ENCODE measurements at places on chromosomes 4 and X. TPM values are rescaled to one million over a fixed set of nuclear protein-coding genes. Genes with fewer than 3 reads are reported as not detected.

Gene CENPE
- total RNA-seq = 1.6 TPM

Gene ODAPH
- total RNA-seq = not detected

Gene BBS12
- total RNA-seq = 3.3 TPM

Gene ALB
- not detected for total RNA-seq

Gene CXCL3
- total RNA-seq = 0.25 TPM

Gene IL13RA2
- 0.29 TPM for total RNA-seq

Gene DMP1
- not detected for total RNA-seq

Gene MGAT4D
- not detected for total RNA-seq

Gene SLC26A1
- total RNA-seq = 0.15 TPM

Gene SSX1
- not detected for total RNA-seq

Gene TLR1
- 4.4 TPM for total RNA-seq

Gene CFAP47
- total RNA-seq = 0.03 TPM

Gene NEIL3
- total RNA-seq = 2.1 TPM

Gene TENM3
- total RNA-seq = 0.69 TPM

Gene PPEF1
- 0.62 TPM for total RNA-seq

Gene PDE6B
- not detected for total RNA-seq

Gene ERCC6L
- total RNA-seq = not detected

Gene HS6ST2
- 0.17 TPM for total RNA-seq

Gene SNCA
- total RNA-seq = 17.5 TPM

Gene KLHL4
- not detected for total RNA-seq

Gene ABCG2
- 3.6 TPM for total RNA-seq

Gene C1QTNF7
- 6.4 TPM for total RNA-seq

Gene ADGRL3
- total RNA-seq = 1.8 TPM

Gene CPLX1
- 0.12 TPM for total RNA-seq

Gene SYN1
- not detected for total RNA-seq

Gene PDLIM3
- 10.7 TPM for total RNA-seq

Gene ADGRG4
- total RNA-seq = not detected

Gene GPRIN3
- total RNA-seq = 1.5 TPM

Gene SMIM10
- 2.7 TPM for total RNA-seq

Gene GRIA2
- total RNA-seq = 0.30 TPM

Gene FOXP3
- total RNA-seq = 1.1 TPM

Gene ASMTL
- total RNA-seq = 33.1 TPM

Gene DUSP21
- not detected for total RNA-seq

Gene NAT8L
- total RNA-seq = 0.83 TPM

Gene ATOH1
- total RNA-seq = not detected

Gene GYG2
- 7.7 TPM for total RNA-seq

Gene PPP4R3C
- not detected for total RNA-seq

Gene LINC00632
- 25.2 TPM for total RNA-seq

Gene HMGB3
- total RNA-seq = 6.3 TPM

Gene ABLIM2
- total RNA-seq = 10.9 TPM

Gene PGAM4
- total RNA-seq = not detected

Gene EGF
- total RNA-seq = 1.7 TPM

Gene VGLL1
- total RNA-seq = not detected

Gene GABRA4
- not detected for total RNA-seq

Gene CENPVL1
- not detected for total RNA-seq

Gene GRIA3
- not detected for total RNA-seq

Gene SLITRK2
- total RNA-seq = 1.3 TPM

Gene MAGEC2
- total RNA-seq = not detected

Gene SYNPO2
- 15.6 TPM for total RNA-seq

Gene TRIM75
- total RNA-seq = not detected

Gene RHOXF2
- total RNA-seq = not detected

Gene SHROOM2
- total RNA-seq = 8.5 TPM

Gene PTTG2
- total RNA-seq = not detected

Data from lower leg skin (tissue), 4 donors.